ENCODE measurements at places on chromosomes 11 and 22.

DNA sequence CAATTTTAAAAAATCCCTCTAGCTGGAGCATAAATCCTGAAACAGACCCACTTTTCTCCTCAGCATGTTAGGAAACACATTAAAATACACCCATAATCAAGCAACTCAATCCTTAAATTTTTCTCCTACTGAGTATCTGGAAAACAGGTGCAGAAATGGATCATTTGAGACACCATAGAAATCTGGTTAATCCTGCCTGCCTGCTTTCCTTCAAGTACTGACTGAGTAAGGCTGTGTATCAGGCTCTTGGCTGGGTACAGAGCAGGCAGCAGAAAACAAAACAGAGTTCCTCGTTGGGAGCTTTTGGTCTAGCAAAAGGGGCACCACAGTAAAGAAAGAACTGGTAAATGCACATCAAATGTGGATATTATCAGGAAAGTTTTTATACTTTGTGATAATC lies 1.9 kb downstream of the KCNQ1OT1 start:
- no peak for DNase-seq

DNA sequence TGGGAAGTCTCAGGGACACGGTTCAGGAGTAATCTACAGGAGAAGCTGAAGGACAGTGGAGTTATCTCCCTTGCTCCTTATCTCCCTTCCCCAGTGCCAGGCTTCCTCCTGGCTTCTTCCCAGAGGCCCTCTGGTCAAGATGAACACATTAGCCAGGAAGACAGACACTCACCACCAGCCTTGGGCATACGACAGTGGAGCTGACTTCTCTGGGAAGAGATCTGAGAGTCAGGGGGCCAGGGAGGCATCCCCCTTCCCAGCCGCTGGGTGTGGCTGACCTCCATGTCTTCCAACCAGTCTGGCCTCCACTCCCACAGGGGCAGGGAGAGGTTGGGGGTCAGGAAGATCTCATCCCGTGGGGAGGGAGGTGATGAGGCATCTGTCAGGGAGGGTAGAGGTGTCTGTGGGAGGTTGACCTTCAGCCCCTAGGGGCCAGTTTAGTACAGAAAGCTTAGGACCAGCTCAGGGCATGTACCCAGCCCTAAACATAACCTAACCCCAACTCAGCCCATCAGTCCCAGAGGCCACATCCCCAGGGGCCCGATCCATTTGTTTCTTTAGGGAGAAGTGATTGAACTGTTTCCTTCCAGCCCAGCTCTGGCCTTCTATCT lies 12.7 kb downstream of the ROBO4 start:
- DNase-seq = no peak

DNA sequence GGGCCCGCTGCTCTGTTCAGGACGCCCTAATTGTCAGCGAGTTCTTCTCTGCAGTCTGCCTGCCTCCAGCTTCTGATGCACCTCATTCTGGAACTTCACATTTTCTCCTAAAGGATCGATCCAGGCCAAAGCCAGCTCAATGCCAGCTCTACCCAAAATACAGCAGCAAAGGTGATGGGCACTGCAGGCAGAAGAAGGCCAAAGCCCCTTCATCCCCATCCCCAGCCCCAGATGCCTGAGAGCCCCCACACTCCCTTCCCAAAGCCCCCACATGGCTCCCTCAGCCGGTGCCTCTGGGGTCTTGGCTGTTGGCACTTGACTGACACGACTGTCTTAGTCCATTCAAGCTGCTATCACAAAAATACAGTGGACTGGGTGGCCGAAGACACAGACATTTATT lies 410.3 kb downstream of the BRD1 start:
- no peak for DNase-seq

DNA sequence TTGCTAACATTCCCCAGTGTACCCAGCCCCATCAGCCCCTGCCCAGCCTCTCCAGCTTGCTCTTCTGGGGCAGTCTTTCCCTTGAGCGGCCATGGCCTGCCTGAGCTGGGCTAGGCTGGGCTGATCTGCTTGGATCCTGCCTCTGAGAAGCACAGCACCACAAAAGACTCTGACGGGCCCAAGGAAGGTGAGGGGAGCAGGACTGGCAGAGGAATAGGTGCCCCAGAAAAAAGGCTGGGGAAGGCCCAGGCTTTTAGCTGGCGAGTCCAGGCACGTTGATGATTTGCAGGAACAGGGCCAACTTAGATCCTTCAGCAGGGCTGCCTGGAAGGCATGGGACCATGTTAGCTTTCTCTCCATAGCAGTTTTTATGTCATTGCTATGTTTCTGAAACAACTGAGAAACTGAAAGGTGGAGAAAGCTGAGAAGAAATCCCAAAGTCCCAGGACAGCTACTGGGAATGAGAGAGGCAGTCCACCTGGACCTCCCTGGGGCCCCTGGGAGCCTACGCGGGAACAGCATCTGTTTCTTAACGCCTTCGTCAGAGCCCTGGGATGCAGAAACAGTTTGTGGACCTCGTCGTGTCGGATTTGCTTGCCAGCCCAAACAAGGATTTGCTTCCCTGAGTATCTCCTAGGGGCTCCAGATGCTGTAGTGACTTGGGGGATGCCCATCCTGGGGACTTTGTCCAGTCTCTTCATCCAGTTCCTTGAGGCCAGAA lies 24.4 kb upstream of the FXYD6 start:
- no peak for DNase-seq

- no peak for DNase-seq
Measured at GRCh38 chr22:48378673-48379072, 1449.0 kb downstream of the BRD1 start.

- no peak for DNase-seq
Measured at GRCh38 chr11:11347592-11347991, 5.5 kb downstream of the CSNK2A3 start.

GRCh38 chr11:30377347-30377746 lies 54.4 kb downstream of the ARL14EP start:
- DNase-seq = no peak

DNA sequence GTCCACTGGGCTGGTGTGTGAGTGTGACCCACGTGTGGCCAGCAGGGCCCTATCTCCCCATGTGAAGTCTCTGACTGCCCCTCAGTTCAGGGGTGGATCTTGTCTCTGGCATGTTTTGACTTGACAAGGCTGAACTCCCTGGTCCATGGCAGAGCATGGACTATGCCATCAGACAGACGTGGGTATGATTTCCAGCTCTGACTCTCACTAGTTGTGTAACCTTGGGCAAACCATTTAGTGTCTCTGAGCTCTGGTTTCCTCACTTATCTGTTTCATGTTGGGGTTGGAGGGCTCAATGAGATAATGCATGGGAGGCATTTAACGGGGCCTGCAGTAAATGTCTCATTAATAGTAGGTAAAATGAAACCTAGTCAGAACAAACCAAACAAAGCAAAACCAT lies 254.5 kb upstream of the NARS2 start:
- no peak for DNase-seq

GRCh38 chr11:12801976-12802375 lies 127.8 kb downstream of the TEAD1 start:
- no peak for DNase-seq

GRCh38 chr11:8008212-8008611 lies 21.1 kb downstream of the EIF3F start:
- no peak for DNase-seq

DNA sequence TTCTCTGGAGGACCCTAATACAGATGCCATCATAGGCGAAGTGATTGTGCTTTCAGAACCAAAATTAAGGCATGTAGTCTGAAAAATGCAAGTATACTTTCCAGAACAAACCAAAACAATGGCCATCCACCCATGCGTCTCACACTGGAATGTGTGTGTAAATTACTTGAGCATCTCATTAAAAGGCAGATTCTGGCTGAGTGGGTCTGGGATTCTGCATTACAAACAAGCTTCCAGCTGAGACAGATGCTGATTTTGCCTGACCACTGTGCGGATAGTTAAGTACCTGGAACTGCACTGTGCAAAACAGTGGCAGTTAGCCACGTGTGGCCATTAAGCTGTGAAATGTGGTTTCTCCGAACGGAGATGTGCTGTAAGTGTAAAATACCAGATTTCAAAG lies 26.2 kb downstream of the RRP7A start:
- no peak for DNase-seq

DNA sequence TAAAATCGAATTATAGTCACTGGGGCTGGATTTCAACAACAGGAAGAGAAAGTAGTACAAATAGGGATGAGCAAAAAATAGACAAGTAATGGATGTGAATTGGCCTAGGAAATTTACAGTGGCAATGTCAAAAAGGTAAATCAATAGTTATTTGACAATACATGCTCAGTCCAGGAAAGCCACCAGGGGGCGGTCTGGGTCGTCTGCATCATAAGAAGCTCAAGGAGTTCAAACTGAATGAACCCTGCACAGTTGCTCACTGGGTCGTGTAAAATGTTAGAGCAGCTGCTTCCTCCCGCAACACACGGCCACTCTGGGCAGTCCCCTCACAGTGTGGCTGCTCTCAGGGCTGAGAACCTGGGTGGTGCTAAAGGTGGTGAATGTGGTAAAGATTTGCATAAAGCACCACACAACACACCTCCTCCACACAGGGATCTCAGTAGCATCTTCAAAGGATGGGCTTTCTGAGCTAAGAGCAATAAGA lies 85.9 kb downstream of the ZNF280B start:
- DNase-seq = peak; percentile 11

GRCh38 chr11:121106812-121107211 lies 5.8 kb downstream of the TECTA start:
- no peak for DNase-seq

GRCh38 chr22:31776231-31776630 lies 22.4 kb downstream of the DEPDC5 start:
- DNase-seq = no peak

DNA sequence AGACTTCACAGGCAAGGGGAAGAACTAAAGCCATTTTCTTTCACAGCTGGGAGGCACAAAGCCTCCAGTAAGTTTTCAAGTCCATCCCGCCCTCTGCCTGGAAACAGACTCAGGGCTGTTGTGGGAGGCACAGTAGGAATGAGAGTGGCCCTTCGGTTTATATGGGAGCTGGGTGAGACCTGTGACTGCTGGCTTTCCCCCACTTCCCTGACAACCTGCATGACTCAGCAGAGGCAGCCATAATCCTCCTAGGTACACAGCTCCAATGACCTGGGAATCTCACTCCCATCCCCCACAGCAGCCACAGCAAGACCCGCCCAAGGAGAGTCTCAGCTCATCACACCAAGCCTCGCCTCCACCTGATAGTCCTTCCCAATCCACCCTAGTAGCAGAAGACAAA lies 12.1 kb upstream of the TMEM45B start:
- DNase-seq = no peak

DNA sequence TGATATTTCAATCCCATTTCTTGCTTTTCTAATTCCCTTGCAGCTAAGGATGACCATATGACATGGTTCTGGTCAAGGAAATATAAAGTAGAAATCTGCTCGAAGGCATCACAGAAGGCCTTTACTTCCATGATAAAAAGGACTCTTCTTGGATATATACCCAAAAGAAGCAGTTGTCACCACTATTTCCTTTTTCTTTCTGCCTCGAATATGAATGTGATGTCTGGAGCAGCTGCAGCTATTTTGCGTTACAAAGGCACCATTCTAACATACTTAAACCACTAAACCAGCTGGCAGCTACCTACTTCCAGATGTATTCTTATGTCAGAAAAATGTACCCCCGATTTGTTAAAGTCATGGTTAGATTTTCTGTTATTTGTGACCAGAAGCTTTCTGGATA lies 18.9 kb downstream of the EXPH5 start:
- DNase-seq = no peak

DNA sequence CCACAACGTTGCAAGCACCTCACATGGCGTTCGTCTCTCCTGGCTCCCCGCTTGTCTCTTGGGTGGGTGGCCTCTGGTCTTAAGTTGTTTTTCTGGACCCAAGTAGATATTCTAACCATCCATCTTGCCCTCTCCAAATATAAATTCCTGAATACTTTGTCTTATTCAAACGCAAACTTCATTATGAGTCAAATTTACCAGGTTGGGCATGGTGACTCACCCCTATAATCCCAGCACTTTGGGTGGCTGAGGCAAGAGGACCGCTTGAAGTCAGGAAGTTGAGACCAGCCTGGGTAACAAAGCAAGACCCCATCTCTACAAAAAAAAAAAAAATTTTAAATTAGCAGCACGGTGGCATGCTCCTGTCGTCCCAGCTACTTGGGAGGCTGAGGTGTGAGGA lies 5.1 kb upstream of the IGSF9B start:
- DNase-seq = no peak

DNA sequence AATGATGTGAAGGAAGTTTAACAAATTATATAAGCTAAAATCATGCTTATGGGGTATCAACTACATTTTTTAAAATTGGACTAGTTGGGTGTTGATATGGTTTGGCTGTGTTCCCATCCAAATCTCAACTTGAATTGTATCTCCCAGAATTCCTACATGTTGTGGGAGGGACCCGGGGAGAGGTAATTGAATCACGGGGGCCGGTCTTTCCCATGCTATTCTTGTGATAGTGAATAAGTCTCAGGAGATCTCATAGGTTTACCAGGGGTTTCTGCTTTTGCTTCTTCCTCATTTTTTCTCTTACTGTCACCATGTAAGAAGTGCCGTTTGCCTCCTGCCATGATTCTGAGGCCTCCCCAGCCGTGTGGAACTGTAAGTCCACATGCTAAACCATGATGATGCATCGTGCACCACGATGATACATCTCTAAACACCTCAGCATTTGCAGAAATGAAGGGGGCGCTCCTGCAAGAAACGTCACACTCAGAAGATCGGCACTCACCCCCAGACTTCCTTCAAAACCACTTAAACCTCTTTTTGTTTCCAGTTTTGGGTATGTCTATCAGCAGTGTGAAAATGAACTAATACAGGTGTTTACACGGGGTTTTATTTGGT lies 340.0 kb downstream of the SHANK2 start:
- no peak for DNase-seq

DNA sequence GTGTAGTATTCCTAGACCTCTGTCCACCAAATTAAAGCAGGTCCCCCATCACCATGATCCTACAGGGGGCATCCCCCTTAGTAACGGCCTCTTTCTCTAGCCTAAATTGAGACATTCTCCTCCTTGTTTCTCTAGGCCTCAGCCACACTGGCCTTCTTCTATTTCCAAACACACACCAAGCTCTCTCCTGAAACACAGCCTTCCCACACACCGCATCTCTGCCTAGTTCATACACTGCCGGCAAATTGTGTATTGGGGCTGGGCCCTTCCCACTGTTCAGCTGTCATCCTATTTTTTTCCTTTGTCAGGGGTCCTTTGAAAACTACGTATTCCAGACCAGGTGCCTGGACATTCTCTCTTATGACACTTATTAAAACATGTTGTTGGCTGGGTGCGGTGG lies 11.5 kb upstream of the VPREB1 start:
- DNase-seq = no peak

All from AG04450 (cell line).